HS-27A (cell line): ENCODE measurements at places on chromosomes 4 and X.

DNA sequence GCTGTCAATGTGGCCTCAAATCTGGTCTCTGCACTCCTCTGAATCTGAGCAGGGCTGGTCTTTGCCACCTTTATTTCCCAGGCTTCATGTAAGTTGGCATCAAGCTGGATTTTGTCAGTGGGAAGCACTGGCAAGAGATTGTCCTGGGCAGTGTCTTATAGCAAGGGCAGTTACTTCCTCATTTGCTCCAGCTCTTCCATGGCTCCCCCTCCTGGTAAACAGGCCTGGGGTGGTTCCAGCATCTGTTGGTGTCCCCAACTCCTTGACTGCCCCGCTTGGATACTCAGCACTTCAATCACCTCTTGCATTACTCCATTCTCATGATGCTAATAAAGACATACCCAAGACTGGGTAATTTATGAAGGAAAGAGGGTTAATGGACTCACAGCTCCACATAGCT is 15.0 kb upstream of the REST start:
- no peak for DNase-seq

DNA sequence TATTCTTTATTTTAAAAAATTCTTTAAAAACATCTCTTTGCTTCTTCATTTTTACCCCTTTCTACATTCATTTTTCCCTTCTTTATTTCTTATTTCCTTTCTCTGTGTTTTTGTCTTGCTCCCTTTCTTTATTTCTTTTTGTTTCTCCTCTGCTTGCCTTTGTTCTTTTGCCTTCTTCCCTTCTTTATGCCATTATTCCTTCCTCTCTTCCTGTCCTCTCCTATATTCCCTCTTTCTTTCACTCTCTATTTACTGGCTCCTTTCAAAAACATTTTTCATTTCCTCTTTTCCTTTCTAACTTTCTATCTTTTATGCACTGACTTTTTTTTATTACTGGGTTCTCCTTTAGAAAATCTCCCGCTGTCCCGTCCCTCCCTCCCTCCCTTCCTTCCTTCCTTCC is 102.2 kb downstream of the RBMX2 start:
- DNase-seq: no peak

DNA sequence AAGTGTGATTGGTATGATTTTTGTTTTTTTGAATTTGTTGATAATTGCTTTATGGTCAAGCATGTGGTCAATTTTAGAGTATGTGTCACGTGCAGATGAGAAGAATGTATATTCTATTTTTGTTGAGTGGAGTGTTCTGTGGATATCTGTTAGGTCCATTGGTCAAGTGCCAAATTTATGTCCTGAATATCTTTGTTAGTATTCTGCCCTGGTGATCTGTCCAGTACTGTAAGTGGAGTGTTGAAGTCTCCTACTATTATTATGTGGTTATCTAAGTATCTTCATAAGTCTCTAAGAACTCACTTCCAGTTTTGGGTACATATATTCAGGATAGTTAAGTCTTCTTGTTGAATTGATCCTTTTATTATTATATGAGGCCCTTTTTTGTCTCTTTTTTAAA is 372.9 kb upstream of the MAOA start:
- DNase-seq: no peak

GRCh38 chrX:133482056-133482952 is 67.0 kb upstream of the GPC4 start:
- DNase-seq: no peak

DNA sequence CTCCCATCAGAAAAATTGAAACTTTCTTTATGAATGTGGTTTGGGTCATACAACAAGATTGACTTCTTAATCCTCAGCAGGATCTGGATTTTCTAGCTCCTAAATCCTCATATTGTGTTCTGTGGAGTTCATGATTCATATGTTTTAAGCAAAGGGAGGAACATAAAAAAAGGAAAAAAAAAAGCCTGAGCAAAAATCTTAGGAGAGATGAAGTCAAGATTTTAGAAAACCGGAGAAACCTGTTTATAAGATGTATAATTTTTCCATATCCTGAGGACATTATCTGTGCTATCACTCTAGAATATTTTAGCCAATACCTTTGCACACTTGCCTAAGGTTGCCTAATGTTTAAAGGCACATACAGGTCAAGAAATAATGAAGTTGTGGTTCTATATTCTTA is 7.0 kb upstream of the EREG start:
- no peak for DNase-seq

DNA sequence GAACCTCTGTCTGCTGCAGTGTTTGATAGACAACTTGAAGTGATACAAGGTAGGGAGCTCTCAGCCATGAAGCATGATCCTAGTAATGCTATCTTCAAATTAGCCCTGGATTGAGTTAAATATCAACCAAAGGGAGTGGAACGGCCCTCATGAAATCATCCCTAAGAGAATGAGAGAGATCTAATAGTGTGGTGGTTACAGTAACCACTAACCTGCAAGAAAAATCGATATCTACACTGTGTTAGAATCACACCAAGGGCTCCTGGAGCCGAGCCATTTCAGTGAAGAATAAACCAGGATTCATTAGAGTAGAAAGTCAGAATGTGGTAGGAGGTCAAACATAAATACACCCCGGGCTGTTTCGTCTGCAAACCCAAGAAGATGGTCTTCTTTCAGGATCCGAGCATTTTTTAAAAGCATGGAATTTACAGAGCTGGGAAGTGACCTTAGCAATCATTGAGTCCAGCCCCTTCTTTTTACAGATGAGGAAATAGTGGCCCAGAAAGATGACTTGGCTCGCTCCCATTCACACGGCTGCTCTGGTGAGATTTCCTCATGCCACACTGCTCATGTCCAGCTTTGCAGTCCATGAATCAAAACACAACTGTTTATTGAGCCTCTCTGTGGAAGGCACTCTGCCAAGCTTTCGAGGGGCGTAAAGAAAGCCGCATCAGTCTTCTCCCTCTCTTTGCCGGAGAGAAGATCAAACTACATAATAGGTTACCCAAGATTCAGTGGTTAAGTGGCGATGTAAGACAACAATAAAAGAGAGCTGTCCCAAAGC is 5.5 kb upstream of the DCTD start:
- no peak for DNase-seq

DNA sequence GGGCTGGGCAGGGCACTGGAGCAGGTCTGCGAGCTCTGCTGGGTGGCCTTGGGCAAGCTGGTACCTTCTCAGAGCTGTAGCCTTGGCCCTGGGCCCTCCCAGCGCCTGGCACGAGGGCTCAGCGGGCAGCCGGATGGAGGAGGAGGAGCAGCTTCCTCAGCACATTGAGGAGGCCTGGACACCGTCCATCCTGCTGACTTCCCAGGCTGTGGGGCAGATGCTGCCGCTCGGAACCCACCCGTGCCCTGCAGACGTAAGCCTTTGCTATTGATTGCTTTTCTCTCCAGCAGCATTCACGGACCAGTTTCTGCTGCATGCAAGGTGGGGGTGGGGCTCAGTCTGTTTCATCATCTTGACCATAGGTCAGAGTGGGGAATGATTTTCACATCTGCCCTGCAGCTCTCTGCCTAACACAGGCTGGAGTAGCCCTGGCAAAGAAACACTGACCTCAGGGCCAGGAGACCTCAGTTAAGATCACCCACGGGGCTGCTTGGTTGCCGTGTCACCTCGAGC is 80.7 kb upstream of the PSAPL1 start:
- no peak for DNase-seq

- no peak for DNase-seq
Observed at GRCh38 chrX:41108007-41108406, 22.8 kb downstream of the USP9X start.

DNA sequence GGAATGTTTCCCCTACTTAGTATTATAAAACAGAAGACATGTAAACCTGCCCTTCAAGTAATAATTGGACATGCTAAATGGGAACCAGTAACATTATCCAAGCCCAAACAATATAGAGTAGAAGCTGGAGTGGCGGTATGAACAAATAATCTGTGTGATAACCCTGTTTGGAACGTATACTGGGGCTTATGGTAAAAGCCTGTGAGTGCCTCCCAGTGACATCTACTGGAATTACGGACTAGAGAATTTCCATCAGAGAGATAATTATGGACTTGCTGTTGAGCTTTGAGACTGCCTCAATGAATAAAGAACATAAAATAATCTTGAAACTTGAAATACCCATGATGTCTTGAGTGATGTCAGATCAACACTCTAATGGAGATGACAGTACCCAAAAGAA is 406.3 kb upstream of the GRIA3 start:
- no peak for DNase-seq

GRCh38 chr4:39763714-39764572 is 66.0 kb downstream of the UBE2K start:
- DNase-seq: no peak

DNA sequence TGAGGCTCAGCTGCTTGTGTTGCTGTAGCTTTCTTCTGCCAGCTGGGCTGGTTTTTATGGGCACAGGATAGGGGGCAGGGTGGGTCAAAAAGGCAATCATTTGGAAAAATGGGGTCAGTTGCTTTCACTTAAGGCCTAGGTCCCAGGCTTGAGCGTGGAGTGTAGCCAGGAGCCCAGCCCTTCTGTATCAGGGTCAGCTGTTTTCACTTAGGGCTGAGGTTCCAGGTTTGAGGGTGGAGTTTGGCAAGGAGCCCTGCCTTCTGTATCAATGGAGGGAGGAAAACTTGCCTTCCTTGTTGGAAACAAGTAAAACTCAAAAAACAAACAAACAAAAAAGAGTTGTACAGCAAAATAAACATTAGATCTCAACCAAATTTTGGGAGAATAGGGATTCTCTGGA is 37.0 kb upstream of the UGT8 start:
- DNase-seq: no peak

- DNase-seq: no peak
Observed at GRCh38 chr4:67770422-67770821, 16.2 kb upstream of the GNRHR start.

DNA sequence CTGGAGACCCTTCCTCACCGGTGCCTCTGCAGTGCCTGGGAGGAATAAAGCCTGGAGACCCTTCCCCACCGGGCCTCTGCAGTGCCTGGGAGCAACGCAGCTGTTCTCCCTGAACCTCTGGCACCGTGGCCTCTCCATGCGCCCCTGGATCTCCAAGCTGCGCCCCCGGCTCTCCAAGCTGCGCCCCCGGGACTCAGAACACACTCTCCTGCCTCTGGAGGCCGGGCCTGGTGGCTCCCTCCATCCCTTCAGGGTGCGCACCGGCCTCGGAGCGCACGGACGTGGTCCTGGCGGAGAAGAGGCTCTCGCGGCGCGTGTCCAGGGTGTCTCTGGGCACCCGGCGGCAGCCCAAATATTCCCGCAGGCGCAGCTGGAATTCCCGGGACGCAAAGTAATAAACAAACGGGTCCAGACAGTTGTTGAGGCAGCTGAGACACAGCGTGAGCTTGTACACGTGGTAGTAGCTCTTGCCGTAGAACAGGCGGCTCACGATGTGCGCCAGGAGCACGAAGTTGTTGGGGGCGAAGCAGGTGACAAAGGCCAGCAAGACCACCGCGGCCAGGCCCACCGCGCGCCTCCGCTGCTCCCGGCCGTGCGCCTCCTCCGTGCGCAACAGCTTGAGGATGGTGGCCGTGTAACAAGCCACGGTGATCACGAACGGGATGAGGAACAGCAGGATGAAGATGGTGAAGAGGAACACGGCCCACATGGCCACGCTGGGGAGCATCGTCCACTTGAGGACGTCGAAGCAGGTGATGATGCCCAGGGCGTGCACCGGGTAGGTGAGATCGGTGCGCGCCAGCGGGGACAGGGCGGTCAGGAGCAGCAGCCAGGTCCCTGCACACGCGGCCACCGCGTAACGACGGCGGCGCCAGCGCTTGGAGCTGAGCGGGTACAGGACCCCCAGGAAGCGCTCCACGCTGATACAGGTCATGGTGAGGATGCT is 12.8 kb upstream of the ASMTL start:
- DNase-seq: no peak

DNA sequence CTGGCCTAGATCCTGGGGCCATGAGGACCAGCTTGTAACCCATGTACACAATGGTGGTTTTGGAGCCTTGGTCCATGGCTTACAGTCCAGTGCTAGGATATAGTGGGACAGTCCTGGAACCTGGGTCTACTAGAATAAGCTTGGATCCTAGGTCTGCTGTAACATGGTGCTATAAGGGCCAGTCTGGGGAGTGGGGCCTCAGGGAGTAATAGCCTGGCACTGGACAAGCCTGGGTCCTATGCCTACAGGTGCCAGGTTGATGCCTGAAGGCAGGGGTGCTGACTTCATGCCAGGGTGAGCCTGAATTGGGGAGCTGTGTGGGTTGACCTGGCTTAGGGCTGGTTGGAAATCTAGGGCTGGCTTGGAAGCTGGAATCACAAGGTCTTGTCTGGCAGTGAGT is 756.3 kb upstream of the ADGRL3 start:
- DNase-seq: no peak

GRCh38 chr4:114398410-114398809 is 200.2 kb upstream of the UGT8 start:
- no peak for DNase-seq

- DNase-seq: no peak
Observed at GRCh38 chr4:89657931-89658700, 178.8 kb downstream of the SNCA start.

GRCh38 chr4:29319663-29320340 is 1400.4 kb upstream of the PCDH7 start:
- no peak for DNase-seq

DNA sequence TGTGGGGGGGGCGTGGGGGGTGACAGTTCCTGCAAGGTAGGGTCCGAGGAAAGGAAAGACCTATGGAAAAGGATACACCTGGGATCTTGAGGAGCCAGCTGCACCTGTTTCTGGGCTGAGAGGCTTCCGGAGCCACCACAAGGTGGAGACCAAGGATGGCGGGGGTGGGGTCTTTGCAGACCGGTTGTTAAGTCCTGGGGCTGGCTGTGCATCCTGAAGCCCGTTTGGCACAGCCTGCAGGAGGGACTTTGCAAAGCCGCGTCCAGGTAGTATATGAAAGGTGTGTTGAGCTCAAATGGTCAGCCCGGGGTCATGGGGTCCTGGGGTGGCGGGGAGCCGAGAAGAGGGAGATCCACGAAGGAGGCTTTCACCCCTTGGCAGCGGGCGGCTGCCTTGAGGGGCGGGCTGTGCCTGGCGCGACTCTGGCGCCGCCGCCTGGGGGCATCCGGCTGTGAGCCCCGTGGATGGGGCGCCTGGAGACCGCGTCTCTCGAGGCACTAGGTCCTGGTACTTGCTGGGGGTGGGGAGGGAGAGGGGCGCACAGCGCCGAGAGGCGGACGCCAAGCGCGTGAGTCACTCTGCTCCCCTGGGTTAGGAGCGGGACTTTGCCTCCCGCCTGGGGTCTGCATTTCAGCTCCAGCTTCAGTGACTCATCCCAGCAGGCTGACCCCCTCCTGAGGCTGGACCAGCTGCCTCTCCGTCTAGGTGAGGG is 58.2 kb upstream of the DYNLT3 start:
- DNase-seq: peak; percentile 3

GRCh38 chr4:37258221-37258620 is 13.7 kb downstream of the NWD2 start:
- DNase-seq: no peak

DNA sequence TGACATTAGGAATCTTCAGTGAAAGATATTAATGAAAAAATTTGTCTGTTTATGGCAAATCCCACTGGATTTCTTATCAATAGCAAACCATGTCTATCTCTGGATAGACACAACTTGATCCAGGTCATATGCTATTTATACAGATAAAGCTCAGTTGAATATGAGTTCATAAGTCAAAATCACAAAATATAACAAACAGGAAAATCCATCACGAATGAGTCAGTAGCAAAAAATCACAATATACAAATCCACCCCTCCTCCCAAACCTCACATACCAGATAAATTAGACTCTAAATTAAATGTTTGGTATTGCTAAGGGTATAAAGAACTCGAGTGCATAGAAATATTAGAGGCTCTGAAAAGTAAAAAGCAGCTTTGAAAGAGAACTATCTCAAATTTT is 420.5 kb downstream of the TLL1 start:
- DNase-seq: no peak

GRCh38 chrX:20265726-20266681 is 705 bp downstream of the RPS6KA3 start:
- DNase-seq: no peak
